ENCODE measurements at places on chromosomes 11 and 22. TPM values are rescaled to one million over a fixed set of nuclear protein-coding genes. Genes with fewer than 3 reads are reported as not detected.

The OR51B2 gene
- polyA plus RNA-seq: not detected

The HSPB2 gene
- polyA plus RNA-seq: 75.7 TPM

GRCh38 chr11:130891326-130891725, 25.0 kb downstream of the SNX19 start:
- DNase-seq: no peak

The MYRF gene
- 1.3 TPM for polyA plus RNA-seq

GRCh38 chr11:59224351-59224928, 11.7 kb upstream of the MPEG1 start:
- no peak for DNase-seq

GRCh38 chr11:64581057-64581523, 9.9 kb upstream of the SLC22A12 start:
- DNase-seq: no peak

The MPPED2 gene
- 7.5 TPM for polyA plus RNA-seq

- no peak for DNase-seq
Measured at GRCh38 chr11:640021-640706, 3.1 kb downstream of the DRD4 start.

- no peak for DNase-seq
Measured at GRCh38 chr11:112522536-112522935, 261.9 kb upstream of the PLET1 start.

- DNase-seq: no peak
Measured at GRCh38 chr11:48001438-48002021, 21.2 kb downstream of the PTPRJ start.

The FZD4 gene
- 37.8 TPM for polyA plus RNA-seq

GRCh38 chr11:16392616-16393015, 36.3 kb upstream of the SOX6 start:
- peak; percentile 12 for DNase-seq

The TRIM51 gene
- not detected for polyA plus RNA-seq

DNA sequence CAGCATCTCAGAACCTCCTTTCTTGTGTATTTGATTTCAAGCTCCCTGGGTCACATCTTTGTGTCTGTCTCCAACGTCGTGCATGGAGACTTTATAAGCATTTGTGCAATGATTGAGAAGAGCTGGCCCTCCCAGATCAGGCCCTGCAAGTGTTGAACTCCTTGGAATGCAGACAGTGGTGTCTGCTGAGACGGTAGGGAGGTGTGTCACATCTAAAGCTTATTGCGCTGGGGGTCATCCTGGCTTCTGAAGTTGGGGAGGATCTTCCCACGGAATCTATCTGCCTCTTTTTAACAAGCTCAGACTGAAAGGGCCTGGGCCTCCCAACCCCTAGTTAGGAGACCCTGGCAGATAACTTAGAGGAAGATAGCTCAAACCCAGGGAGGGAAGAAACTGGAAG, 6.7 kb downstream of the APLNR start:
- no peak for DNase-seq

DNA sequence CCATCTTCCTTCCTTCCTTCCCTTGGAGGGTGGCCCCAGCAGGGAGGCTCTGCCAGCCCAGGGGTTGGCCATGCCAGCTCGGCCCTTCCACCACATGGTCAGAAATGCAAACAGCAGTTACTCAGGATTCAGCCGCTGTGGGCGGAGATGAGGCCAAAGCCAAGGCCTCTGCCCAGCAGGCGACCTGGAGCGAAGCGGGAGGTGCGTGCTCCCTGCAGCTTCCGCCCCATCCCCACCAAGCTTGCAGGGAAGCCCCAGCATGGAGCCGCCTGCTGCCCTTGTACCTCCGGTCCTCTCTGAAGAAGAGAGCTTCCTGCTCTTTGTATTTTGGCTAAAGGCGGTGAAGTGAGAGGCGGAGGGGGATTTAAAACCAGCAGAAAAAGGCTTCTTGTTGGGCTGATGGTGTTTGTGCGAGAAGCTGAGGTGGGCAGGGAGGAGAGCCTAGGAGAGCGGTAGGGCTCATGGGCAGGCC, 50.4 kb downstream of the ANO1 start:
- no peak for DNase-seq

The KIAA1671 gene
- polyA plus RNA-seq: 38.5 TPM

- no peak for DNase-seq
Measured at GRCh38 chr11:79579063-79579462, 138.2 kb upstream of the TENM4 start.

DNA sequence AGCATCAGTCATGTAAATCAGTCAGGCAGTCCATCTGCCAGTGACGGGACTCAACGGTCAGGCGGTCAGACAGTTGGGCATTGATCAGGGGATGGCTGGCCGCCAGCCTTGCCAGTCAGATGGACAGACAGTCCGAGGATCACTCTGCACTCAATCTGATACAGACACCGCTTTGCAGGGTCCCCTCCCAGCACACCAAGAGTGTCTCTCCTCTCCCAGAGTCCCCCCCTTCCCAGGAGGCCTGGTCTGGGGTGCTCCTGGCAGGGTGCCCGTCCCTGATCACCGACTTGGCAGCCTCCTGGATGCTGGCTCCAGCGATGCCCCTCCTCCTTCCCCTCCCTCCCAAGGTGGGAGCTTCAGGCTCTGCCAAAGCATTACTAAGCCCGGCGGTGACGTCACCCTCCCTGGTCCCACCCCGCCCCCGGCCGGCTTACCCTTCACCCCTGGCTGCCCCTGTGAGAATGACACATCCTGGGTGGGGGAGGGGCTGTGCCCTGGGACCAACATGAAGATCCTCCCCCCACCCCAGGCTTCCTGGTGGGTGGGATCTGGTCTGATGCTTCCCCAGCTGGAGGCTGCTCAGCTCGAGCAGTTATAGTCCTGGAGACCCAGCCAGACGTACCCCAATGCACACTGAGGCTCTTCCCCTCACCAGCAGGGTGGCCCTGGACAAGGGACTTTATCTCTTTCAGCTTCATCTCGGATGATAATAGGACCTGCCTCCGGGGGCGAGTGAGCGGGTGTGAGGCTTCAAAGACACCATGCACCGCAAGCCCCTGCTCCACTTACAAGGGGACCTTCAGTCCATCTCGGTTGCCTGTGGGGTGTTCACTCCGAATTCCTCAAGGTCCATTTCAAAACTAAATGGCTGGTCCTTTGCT, 69.2 kb downstream of the CD82 start:
- DNase-seq: peak; percentile 78

- no peak for DNase-seq
Measured at GRCh38 chr11:104964247-104964646, 4.1 kb downstream of the CASP4 start.

The HBB gene
- 173 TPM for polyA plus RNA-seq

- DNase-seq: no peak
Measured at GRCh38 chr22:29925402-29925801, 42.4 kb downstream of the MTMR3 start.

DNA sequence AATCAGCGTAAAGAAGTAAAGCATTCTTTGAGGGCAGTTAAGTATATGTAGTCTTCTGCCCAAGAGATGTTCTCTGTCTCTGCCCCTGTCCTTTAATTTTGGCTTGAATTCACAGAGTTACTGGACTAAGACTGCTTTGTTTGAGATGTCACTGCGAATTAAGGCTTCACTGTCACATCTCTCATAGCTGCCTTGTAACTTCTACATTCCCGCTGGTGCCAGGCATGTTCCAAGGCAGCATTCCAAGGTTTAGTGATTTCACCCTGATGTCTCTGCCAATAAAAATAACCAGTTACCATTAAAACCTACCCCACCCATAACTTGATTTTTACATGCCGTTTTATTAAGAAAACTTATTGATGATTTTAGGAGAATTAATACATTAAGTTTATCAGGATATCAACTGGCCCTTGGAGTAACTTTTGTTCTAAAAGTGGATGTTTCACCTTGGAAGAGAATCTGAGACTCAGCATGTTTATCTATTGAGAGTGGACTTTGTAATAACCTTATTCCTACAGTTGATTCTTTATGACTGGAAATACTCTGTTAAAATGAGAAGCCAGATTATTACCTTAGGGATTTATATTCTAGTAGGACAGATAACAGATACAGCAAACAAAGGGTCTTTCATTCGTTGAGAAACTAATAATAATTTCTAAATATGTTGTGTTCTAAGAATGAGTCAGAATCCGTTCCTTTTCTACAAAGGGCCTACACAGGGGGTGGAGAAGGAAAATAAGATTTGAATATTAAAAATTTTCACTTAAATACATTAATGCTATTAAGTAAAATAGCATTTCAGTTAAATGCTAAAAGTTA, 110.2 kb downstream of the UVRAG start:
- DNase-seq: no peak

The IRAG1 gene
- polyA plus RNA-seq: 3.7 TPM

DNA sequence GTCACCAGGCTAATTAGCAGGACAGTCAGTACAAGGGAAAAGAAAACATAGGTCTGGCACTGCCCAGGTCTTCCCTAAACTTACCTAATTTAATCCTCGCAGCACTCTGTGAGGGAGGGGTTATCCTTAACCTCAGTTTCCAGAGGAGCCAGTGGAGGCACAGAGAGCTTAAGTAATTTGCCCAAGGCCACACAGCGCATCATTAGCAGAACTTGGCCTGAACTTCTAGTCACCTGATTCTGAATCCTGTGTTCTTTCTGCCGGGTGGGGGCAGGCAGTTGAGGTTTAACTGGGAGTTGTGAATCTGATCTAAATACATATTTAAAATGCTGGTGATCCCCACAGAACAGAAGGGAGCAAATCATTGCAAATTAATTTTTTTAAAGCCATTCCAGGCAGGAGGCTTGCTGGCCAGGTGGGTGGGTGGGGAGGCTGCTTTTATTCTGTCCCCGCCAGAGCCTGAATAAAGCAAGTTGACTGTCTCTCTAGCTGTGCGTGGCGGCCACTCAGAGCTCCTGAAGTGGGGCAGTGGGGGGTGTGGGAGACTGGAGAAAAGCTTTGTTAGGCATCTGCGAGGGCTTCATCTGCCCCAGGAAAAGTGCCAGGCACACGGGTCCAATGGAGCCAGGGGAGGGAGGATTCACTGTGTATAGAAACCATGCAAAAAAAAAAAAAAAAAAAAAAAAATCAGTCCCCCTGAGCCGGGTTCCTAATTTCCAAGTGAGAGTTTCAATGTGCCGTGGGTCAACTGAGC, 66.1 kb downstream of the NFAM1 start:
- DNase-seq: no peak

The DCHS1 gene
- 47.2 TPM for polyA plus RNA-seq

DNA sequence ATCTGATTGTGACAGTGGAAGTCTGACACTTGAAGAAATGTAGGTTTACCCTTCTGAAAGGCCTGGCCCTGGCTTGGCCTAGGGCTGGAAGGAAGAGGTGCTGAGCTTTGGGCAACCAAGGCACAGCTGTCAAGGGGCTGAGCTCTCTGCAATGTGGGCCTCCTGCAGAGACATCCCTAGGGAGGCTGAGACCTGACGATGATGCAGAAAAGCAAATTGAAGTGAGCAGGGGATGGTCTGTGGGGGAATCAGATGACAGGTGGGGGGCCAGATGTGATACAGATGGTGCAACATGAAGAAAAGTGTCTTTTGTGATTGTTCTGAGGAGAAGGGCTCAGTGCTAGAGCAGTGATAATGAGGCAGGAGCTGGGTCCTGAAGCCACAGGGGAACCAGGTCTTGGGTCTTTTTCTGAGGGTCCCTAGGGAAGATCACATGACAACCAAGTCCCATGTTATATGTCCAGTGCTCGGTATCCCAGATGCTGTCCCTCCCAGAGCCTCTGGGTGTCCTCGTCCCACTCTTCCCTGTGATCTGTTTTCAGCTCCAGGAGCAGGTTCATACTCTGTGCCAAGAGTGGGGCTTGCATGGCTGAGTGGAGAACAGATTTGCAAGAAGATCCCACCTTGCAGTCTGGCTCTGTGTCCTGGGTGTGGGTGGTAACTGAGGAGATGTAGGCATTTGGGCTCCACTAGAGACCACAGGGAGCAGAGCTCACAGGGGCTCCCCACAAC, 79.9 kb upstream of the VPREB1 start:
- no peak for DNase-seq

DNA sequence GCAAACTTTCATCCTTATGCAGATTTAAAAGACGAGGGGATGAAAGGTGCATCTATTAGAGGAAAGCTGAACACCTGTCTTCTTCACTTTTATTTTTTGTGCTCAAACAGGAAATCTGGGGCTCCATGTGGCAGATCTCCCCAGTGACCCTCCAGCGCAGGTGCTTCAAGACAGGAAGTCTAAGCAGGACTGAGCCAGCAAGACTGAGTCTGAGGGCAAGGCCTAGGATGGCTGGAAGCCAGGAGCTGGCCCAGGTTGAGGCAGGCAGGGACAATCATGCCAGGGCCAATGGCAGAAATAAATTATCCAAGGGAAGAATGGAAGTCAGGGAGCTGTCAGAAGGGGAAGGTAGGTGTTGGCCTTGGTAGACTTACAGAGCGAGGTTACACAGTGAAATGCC, 101.1 kb upstream of the SPON1 start:
- no peak for DNase-seq

- no peak for DNase-seq
Measured at GRCh38 chr11:68296344-68297051, 15.9 kb upstream of the LRP5 start.

DNA sequence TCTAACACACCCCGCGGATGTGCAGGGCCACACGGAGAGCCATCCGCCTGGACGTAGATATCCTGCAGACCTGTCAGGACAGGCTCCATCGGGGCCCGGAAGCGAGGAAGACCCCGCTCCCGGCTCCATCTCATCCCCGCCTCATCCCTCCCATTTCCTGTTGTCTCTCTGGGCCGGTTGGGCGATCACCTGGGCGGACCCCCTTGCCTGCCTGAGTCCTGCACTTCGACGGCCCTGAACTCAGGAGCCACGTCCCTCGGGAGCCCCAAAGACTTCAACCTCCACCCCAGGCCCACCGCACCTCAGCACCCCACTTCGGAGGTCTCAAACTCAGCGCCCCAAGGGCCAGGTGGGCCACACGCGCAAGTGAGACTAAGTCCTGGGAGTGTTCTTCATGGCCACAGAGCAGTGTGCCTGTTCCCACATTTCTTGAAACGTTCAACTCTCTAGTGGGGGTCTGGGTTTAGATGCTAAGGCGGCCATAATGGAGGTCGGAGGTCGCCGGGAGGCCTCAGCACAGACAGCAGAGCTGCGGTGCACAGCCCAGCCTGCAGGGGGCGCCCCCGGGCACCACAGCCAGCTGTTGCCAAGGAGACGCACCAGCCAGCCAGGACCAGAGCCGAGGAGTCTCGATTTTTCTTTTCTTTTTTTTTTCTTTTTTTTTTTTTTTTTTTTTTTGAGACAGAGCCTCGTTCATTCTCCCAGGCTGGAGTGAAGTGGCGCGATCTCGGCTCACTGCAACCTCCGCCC, 26.0 kb upstream of the FADD start:
- no peak for DNase-seq

- DNase-seq: peak; percentile 78
Measured at GRCh38 chr22:44037519-44038375, 13.6 kb downstream of the PARVB start.
